ENCODE measurements at places on chromosomes 6 and 20.

GRCh38 chr6:110033749-110034666 is 55.9 kb downstream of the GPR6 start:
- DNase-seq = no peak

- no peak for DNase-seq
These were observed 50.0 kb upstream of the FAM83C start for GRCh38 chr20:35342154-35342769.

GRCh38 chr20:62929051-62929538 is 2.8 kb upstream of the DIDO1 start:
- no peak for DNase-seq

GRCh38 chr20:23622839-23623343 is 14.9 kb downstream of the CST3 start:
- DNase-seq = peak; percentile 69

DNA sequence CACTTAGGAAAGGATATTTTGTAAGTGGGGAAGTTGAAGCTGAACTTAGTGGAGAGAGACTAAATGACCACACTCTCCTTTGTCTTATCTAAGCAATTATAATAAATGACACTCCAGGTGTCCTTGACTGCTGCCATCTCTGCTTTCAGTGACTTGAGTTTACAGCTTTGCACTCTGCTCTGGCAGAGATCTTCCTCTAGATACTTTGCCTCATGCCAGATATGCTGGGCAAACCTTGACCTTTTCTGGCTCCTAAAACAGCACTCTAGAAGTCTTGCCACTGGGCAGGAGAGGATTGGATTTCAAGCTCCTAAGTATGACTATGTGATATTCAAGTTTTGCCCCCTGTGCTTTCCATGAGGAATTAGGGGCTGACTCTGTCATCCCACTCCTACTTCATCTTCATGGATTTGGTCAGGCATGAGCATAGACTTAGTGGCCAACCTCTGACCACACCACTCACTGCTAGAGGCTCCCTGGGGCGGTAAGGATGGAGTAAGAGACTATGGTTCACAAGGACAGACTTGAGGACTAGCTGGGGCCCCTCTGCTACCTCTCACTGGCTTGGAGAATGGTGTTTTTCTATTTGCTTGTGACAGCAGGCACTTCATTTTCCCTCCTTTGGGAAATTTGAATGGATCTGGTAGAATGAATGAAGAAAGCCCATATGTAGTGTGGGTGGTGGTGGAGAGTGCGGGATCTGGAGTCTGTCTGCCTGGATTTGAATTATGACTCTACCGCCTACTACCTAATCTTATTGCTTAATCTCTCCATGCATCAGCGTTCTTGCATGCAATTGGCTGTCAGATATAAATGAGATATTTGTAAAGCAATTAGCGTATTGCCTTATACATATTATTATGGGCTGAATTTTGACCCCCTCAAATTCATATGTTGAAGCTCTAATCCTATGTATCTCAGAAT is 191.4 kb downstream of the REV3L start:
- DNase-seq = no peak

GRCh38 chr6:19805129-19805481 is 32.1 kb upstream of the ID4 start:
- no peak for DNase-seq

Data from H54 (cell line).